Vagina (tissue), 2 donors: ENCODE measurements at places on chromosomes 12 and 14.

GRCh38 chr14:22509036-22509709 lies 79.9 kb downstream of the DAD1 start:
- DNase-seq: no peak

DNA sequence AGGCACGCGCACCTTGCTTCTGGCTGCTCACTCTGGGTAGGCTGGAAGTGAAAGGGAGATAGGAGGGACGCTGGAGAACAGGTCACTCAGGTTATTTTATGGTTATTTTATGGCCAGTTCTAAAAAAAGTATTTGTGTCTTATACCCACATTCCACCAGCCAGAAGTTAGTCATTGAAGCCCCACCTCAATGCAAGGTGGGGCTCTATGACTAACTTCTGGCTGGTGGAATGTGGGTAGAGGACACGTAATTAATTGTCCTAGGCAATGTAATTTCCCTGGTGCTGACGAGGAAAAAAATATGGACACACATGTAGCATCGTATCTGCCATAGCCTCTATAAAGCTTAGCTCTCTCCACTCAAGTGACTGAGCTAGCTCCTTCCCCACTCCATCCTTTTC lies 104.9 kb downstream of the PDZRN4 start:
- no peak for DNase-seq

DNA sequence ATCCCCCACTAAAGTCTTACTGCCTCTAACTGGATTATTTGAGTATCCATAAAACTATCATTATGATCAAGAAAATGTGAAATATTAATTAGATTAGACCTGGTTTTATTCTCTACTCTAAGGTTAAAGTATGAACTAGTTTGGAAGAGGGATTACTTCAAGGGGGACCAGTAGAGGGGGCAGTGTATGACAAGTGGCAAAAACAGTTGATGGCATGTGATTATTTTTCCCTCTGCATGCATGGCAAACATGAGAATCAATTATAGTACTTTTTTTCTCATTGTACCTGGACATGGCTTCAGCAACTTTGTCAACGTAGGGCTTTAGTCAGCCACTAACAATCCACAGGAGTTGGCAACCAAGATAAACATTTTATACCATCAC lies 145.0 kb upstream of the SLC38A2 start:
- no peak for DNase-seq

DNA sequence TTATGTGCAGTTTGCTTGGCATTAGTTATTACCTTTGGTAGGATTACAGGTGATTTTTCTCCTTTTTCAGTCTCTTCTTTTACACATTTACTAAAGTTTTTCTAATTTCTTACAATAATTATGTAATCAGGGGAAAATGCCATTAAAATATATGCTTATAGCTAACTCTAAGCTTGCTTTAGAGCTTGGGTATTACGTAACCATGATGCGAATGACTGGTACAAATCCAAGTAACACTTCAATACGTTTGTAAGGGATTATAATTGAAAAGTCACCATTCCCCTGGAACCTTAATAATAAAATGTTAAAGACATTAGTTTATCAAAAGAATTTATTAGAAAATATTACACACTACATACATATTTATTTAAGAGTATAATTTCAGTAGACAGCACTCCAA lies 71.6 kb downstream of the SCAF11 start:
- no peak for DNase-seq

DNA sequence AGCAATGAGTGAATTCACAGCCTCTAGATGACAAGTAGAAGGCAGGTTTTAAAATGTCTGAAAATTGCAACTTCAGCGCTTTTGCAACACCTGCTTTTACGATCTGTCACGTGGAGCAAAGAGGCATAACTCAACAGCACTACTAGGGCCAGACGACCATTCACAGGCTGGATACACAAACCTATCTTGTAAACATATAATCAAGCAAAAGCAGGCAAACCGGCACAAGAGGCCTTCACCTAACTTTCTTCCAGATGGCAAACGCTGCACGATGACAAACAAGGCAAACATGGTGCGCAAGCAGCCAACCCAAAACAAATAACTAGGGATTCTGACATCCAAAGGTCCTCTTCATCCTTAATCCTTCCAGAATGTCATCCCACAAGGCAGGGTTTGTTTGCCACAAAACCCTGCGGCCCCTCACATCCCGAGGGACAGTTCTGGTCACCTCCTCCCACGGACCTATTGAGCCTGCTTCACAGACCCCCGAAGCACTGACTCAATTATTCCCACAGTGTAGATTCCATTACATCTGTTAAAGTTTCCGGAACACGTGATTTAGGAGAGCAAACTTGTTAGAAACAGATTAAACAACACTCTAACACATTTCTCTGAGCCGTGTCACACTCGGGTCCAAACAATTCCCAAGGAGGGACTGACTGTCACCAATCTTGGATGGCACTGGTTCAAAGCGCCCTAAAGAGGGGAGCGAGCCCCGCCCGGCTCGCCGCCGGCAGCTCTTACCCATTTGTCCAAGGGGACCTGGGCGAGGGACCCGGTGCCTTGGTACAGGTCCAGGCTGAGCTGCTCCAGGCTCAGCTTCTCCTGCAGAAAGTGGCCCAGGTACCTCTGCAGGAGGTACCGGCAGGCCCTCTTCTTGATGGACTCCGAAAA lies 823 bp downstream of the ATG2B start:
- no peak for DNase-seq
